ENCODE measurements at places on chromosomes 4 and X. TPM values are rescaled to one million over a fixed set of nuclear protein-coding genes. Genes with fewer than 3 reads are reported as not detected.

Gene CT45A10
- not detected for total RNA-seq

Gene RIPPLY1
- not detected for total RNA-seq

Gene PNMA5
- total RNA-seq: 0.17 TPM

Gene ASB12
- not detected for total RNA-seq

Gene CT45A3
- not detected for total RNA-seq

Gene SOD3
- not detected for total RNA-seq

Gene SSX3
- total RNA-seq: not detected

Gene FHIP1A
- total RNA-seq: 3.1 TPM

Gene LRIT3
- 0.52 TPM for total RNA-seq

Gene SLC25A5
- total RNA-seq: 570 TPM

Data from activated T-helper 17 cell treated with anti-CD3 and anti-CD28 coated beads, Interleukin-2, amount 50 U/mL, for 72 hours (primary cell).